ENCODE measurements at places on chromosomes 4 and X. TPM values are rescaled to one million over a fixed set of nuclear protein-coding genes. Genes with fewer than 3 reads are reported as not detected.

KCTD8 gene
- not detected for total RNA-seq

TBC1D8B gene
- 1.5 TPM for total RNA-seq

CASK gene
- 20.8 TPM for total RNA-seq

FGFBP2 gene
- 0.12 TPM for total RNA-seq

DGKK gene
- total RNA-seq = not detected

MID2 gene
- 8.4 TPM for total RNA-seq

FRYL gene
- 9.2 TPM for total RNA-seq

BEND4 gene
- not detected for total RNA-seq

AFF2 gene
- not detected for total RNA-seq

SCOC gene
- 26.3 TPM for total RNA-seq

PDCL2 gene
- not detected for total RNA-seq

CCDC160 gene
- total RNA-seq = not detected

AVPR2 gene
- total RNA-seq = not detected

NPY1R gene
- 0.10 TPM for total RNA-seq

SERTM2 gene
- not detected for total RNA-seq

CDS1 gene
- total RNA-seq = 0.61 TPM

USP51 gene
- total RNA-seq = 0.43 TPM

UGT2B15 gene
- 0.07 TPM for total RNA-seq

CTAG1B gene
- total RNA-seq = not detected

GAGE12G gene
- not detected for total RNA-seq

POU3F4 gene
- total RNA-seq = not detected

NAA11 gene
- not detected for total RNA-seq

WAS gene
- 0.28 TPM for total RNA-seq
